Heart left ventricle (tissue), 16 donors: ENCODE measurements at places on chromosomes 6 and 20.

DNA sequence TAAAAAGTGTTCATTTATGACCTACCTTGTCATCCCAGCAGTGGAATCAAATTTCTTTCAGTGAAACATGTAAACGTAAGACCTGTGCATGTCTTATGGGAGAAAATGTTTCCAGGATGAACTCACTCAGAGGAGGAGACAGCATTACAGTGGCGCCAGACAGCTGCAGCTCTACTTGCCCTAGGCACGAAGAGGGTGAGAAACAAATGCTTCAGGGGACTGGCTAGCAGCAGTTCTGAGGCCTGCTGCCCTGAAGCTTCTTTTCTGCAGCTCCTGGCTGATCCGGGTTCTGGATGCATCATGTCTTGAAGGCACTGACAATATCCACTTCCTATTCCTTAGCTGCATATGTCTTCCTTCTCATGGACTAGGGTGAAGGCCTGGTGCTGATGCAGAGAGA is 120.2 kb downstream of the QRSL1 start:
- DNase-seq, result no peak

DNA sequence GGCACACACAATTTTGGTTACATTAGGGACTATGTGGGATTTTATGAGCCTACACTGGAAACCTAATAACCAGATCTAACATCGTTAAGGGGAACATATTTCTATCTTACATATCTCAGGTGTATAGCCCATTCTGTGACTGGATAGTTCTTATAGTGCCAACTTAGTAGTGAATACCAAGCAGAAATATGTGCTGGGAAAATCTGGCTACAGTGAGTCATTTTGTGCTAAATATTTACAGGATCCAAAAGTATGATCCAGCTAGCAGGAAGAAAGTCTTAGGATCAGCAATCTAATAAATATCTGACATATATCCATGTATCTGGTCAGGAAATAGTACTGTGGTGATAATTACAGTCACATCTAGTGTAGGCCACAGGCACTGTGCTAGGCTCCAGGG is 94.6 kb upstream of the INSM1 start:
- no peak for DNase-seq

GRCh38 chr6:118597636-118598035 is 49.5 kb downstream of the PLN start:
- DNase-seq, result no peak

GRCh38 chr6:100103931-100104330 is 109.9 kb upstream of the MCHR2 start:
- no peak for DNase-seq

- no peak for DNase-seq
Measured at GRCh38 chr6:21665110-21665391, 71.5 kb downstream of the SOX4 start.

DNA sequence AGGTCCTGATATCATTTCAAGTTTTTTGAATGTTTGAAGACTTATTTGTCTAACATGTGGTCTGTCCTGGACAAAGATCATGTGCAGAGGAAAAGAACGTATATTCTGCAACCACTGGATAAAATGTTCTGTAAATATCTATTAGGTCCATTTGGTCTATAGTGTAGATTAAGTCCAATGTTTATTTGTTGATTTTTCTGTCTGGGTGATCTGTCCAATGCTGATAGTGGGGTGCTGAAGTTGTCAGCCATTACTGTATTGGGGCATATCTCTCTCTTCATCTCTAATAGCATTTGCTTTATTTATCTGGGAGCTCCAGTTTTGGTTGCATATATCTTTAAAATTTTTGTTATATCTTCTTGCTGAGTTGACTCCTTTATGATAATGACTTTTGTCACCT is 258.4 kb upstream of the CITED2 start:
- DNase-seq, result no peak

- no peak for DNase-seq
Measured at GRCh38 chr20:46724343-46724959, 15.0 kb downstream of the SLC2A10 start.
